Activated T-cell treated with anti-CD3 and anti-CD28 coated beads, Interleukin-2, amount 50 U/mL, for 4 hours (primary cell): ENCODE measurements at places on chromosomes 3 and 15.

DNA sequence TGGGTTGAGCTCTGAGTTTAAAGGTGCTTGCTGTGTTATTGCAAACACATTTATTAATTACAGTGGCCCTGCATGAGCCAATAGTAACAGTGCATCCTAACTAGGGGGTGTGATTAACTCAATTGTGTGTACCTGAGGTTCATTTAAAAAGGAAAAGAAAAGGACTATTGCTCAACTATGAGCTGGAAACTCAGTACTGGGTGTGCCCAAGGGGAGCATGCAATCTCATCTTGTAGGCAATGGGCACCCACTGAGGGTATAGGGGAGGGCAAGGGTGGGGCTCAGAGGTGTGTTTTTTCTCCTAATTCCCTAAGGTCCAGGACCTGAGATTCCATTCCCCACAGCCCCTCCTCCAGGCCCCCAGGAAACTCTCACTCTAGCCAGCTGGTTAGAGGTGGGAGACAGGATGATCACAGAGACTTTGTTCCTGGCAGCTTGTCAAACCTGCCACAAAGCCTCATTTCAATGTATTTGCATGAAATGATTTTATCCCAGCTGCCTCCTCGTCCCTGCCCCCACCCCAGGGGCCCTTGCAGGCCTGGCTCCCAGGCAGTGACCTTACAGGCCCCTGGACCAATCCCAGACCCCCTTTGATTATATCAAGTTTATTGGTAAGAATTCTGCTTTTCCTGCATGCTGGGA lies 220.7 kb downstream of the TBC1D2B start:
- no peak for DNase-seq

DNA sequence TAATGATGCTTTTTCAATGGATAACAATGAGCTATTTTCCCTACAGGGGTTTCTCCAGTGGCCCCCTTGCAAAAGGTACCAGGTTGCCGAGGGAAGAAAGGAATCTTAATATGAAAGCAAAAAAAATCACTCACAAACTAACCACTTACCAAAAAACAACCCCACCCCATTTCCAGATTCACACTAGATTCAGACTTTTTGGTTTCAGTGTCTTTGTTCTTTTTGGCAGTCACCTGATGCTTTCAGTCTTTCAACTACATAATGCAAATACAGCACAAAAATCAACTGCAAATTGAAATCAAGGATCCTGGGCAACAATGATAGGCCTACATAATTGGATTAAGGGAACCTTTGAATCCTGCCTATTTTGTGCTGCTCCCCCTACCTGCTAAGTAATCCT lies 71.1 kb upstream of the RAP2B start:
- DNase-seq, result no peak

DNA sequence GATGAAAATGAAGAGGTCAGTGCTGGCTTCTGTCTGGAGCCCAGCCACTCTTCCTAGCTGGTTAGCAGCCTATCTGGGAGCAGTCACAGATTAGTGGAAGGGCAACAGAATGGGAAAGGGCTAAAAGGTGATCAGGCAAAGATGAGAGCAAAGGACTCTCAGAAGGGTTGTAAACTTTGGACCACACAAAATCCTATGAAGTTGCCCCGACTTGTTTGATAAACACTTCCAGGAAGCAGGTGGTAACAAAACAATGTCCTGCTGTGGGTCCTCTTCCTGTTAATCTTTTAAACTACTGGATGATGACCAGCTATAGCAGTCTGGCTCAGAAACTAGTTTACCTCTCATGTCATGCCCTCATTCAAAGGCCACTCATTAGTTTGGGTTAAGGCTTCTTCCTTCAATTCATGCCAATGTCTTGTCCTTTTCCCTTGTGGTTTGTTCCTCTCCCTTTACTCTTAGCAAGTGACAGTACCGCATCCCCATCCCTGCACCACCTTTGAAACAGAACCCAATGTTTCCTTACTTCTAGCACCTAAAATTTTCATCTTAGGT lies 19.2 kb downstream of the POLG start:
- no peak for DNase-seq

GRCh38 chr15:78415284-78415683 lies 22.7 kb upstream of the IREB2 start:
- no peak for DNase-seq

DNA sequence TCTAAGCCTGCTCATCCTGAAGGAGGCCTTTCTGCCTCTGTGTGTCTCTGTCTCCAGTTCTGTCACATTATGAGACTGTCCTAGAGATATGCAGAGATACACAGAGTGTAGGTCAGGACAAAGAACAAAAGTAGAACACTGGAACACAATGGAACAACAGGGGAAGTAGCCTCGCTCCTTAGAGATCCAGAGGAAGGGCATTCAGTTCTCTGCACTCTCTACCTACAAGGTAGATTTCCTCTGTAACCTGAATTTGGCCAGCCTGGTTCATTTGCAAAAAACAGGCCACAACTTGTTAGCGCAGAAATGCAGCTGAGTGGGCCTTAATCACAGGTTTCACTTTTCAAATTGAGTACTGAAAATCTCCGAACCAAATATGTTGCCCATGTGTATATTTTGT lies 19.4 kb downstream of the NEK10 start:
- DNase-seq, result no peak

- no peak for DNase-seq
Observed at GRCh38 chr3:32285891-32286290, 47.4 kb downstream of the CMTM8 start.

GRCh38 chr15:80789296-80789695 lies 10.1 kb downstream of the CEMIP start:
- no peak for DNase-seq

- no peak for DNase-seq
Observed at GRCh38 chr3:128950223-128950938, 43.5 kb downstream of the CFAP92 start.

GRCh38 chr3:169563775-169564059 lies 99.8 kb downstream of the MECOM start:
- DNase-seq, result no peak

DNA sequence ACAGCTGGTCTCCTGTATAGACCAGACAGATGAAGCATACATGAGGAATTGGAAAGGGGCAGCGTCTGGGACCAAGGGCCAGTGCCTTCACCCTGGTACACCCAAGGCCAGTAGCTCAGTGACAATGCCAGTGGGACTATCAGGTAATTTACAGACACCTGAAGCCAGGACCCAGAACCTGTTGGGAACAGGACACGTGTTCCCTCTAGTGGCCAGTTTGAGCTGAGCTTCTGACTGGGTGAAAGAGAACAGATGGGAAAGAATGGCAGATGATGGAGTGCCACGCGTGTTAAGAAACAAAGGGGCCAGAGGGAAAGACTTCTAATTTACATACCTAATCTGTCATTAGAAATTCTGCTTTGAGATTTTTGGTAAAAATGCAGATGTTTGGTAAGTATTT lies 5.1 kb upstream of the SLC25A38 start:
- peak; percentile 53 for DNase-seq

- no peak for DNase-seq
Observed at GRCh38 chr15:82710208-82710555, 507 bp upstream of the AP3B2 start.

DNA sequence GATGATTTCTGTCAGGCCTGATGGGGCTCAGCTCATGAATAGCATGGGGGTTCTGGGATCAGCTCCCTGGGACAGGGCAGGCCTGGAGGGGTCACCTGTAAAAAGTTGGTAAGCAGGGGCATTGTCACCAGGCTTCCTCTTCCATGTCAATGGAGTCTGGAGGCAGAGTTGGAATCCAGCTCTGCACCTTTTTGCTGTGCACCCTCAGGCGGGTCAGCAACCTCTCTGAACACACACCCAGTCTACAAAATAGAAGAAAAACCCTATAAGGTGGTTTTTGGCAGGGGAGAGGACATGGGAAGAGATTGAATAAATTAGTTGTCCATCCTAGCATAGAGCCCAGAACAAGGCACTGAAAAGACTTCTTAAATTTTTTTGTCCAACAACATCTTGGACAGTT lies 77.2 kb upstream of the NR2E3 start:
- no peak for DNase-seq

DNA sequence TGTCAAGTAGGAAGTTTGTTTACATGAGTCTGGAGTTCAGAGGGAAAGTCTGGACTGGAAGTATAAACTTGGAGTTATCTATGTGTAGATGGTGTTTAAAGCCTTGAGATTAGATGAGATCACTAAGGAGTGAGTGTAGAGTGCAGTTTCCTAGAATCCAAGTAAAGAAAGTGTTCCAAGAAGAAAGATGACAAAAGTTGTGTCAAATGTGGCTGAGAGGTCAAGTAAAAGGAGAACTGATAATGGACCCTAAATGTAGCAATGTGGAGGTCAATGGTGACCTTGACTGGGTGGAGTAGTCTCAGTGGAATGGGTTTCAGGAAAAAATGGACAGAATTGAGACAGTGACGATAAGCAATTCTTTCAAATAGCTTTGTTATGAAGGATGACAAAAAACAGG lies 39.9 kb upstream of the ULK4 start:
- no peak for DNase-seq

DNA sequence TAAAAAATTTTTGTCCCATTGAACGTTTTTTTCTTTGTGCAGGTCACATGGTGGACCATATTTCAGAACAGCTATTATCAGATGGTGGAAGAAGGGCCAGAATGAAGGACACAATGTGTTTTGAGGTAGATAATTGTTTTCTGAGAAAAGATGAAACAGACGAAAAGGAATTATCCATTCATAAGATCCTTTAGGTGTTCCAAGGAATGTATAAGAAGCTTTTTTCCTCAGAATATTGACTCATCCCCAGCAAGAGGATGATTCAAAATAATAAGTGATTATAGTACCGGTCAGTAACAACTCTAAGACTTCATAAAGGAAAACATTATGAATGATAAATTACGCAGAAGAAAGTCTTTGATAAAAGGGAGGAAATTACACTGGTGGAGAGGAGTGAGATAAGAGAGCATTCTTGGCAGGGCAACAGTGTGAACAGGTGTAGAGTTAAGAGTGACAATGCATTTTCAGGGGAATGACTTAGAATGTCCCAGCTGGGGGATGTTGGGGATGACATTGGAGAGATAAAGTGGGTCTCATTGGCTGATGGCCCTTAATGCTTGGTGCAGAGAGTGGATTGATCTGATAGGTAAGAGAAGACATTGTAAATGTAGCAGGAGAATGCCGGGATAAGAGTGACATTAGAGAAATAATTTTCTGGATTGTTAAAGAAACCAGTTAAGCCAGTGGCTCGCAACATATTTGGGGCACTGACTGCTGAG lies 27.0 kb upstream of the AQP9 start:
- DNase-seq, result no peak

DNA sequence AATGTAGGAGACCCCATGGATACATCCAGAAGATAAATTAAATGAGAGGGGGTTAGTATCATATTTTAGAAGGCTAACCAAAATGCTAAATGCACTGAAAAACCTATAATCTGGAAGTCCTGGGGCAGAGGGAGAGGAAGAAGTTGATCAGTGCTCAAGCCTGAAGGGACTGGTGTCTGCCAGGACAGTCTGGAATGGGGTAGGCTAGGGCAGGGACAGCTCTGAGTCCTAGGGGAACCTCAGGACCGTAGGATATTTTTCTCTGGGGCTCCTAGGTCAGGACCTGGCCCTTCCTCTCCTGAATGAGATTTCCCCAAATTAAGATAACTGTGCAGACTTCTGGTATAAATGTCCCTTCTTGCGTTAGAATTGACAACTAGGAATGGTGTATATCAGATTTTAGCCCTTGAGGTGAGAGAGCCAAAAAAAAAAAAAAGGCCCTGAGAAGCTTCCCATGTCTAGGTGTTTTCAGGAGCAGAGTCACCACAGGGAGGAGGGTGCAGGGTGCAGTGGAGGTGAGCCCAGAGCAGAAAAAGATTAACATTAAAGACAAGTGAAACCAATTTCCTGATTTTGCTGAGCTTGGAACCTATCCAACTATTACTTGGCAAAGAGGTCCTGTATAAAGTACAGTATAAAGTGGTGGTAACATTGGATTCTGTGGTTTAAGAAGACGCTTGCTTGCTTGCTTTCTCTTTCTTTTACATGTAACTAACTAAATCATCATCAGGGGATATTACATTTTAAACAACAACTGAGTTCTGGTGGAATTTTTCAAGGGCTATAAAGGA lies 63.5 kb downstream of the HACD2 start:
- DNase-seq, result no peak

- DNase-seq, result no peak
Observed at GRCh38 chr15:42373274-42373673, 14.0 kb downstream of the CAPN3 start.

DNA sequence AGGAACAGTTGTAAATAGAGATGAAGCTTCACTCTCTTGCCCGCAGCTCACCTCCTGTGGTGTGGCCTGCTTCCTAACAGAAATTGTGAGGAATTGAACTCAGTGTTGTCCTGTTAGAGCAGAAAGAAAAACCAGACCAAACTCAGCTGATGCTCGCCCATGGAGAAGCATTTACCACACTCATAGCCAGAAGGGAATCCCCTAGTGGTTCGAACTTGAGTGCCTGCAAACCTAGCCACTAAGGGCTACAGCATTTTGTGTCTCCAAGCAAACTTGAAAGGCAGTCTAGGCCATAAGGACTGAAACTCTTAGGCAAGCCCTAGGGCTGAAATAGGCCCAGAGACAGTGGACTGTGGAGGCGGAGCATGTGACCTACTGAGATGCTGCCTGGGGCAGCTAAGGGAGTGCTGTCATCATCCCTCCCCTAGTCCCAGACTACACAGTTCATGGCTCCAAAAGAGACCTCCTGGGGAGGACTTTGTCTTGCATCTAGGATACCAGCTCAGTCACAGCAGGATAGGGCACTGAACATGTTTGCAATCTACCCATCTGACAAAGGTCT lies 44.5 kb upstream of the MCTP2 start:
- DNase-seq, result no peak

DNA sequence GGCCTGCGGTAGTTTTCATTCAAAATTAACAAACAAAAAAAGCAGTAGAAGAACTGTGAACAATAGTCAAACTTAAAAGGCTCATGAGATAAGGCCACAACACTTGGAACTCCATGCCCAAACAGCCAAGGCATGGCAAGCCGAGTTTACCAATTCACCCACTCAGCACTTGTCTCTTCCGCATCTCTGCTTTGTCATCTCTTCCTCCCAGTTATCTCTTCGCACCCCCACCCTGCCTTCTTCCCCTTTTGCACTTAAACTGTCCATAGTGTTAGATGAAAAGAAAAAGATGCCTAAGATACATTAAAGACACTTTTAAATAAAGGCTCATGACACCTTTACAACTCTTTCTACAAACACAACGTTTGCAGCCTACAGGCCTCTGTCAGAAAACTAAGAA lies 11.1 kb downstream of the TLE3 start:
- no peak for DNase-seq

GRCh38 chr15:39153058-39153714 lies 427.7 kb upstream of the THBS1 start:
- no peak for DNase-seq

GRCh38 chr3:148265841-148266240 lies 431.9 kb upstream of the AGTR1 start:
- no peak for DNase-seq

GRCh38 chr3:123446610-123447109 lies 2.2 kb downstream of the ADCY5 start:
- DNase-seq, result no peak

GRCh38 chr3:186160691-186161243 lies 51.9 kb upstream of the ETV5 start:
- no peak for DNase-seq
